EH (cell line): ENCODE measurements at places on chromosomes 16 and 17.

DNA sequence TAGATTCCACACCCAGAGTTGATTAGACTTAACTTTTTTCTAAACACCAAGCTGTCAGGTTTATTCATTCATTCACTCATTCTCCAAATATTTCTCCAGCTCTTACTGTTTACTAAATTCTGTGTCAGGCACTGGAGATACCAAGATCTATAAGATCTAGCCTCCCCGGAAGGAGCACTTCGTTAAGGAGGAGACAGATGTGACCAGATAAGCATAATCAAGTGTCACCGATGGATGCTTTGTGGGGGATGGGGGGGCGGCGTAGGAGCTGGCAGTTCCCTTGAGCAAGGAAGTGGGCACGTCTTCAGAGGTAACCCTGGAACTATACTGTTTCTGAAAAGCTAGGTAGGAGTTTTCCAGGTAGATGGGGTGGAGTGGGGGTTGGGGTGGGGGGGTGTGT is 3.8 kb upstream of the RPL26 start:
- DNase-seq, result no peak

DNA sequence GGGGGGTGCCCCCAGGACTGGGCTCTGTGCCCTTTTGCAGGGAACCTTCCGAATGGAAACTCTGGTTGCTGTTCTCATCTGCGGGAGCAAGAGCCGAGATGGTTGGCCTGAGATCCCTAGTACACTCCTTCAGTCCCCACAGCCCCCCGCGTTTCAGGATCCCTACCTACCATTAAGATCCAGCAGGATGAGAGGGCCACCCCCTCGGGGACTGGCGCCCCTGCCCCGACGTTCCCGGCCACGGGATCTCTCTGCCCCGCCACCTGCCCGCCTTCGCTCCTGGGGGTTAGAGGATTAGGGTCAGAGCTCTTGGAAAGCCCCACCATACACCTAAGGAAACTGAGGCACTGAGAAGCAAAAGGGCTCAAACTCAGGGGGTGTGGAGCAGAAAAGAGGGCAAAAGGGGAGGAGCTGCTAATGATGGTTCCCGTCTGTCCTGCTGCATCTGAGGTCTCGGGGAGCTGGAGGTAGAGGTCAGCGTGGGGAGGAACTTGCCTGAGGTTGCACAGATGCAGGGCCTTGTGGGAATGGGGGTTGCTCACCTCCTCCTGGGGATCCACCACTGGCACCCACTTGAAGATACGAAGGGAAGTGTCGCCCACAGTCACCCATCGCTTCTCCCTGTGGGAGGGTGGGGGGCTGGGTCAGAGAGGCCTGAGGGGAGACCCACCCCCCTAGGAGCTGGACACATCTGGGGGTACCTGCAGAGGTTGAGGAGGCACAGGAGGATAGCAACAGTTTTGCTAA is 1.0 kb downstream of the BCL7C start:
- no peak for DNase-seq

DNA sequence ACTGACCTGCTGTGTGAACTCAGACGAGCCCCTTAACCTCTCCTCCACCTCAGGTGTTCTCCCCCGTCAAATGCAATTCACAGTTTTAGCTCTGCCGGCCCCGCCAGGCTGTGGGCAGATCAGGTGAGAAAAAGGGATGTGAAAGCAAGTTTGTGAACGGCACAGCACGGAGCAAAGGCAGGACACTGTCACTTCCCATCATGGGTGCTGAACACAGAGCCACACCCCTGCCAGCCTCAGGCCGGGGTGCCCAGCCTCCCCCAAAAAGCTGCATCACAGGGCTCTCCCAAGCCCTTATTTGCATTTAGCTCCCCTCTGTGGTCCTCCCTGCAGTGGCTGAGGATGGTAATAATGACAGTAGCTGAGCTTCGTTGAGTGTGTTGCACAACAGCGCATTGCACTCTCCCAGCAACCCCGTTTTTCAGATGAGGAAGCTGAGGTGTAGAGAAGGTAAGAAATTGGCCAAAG is 88.8 kb upstream of the TNRC6C start:
- DNase-seq, result no peak

DNA sequence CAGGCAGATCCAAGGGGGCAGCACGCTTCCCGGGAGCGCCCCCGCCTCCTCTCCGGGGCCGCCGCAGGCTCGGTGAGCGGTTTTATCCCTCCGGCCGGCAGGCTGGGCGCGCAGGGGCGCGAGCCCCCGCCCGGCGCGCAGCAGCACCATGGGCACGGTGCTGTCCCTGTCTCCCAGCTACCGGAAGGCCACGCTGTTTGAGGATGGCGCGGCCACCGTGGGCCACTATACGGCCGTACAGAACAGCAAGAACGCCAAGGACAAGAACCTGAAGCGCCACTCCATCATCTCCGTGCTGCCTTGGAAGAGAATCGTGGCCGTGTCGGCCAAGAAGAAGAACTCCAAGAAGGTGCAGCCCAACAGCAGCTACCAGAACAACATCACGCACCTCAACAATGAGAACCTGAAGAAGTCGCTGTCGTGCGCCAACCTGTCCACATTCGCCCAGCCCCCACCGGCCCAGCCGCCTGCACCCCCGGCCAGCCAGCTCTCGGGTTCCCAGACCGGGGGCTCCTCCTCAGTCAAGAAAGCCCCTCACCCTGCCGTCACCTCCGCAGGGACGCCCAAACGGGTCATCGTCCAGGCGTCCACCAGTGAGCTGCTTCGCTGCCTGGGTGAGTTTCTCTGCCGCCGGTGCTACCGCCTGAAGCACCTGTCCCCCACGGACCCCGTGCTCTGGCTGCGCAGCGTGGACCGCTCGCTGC is 832 bp downstream of the CDK5R1 start:
- peak; percentile 33 for DNase-seq

- peak; percentile 94 for DNase-seq
Observed at GRCh38 chr17:50037321-50038107, 18.4 kb upstream of the ITGA3 start.
